ENCODE measurements at places on chromosomes 13 and 19. TPM values are rescaled to one million over a fixed set of nuclear protein-coding genes. Genes with fewer than 3 reads are reported as not detected.

GRCh38 chr13:29429286-29429900 lies 166.1 kb downstream of the SLC7A1 start:
- DNase-seq: no peak

DNA sequence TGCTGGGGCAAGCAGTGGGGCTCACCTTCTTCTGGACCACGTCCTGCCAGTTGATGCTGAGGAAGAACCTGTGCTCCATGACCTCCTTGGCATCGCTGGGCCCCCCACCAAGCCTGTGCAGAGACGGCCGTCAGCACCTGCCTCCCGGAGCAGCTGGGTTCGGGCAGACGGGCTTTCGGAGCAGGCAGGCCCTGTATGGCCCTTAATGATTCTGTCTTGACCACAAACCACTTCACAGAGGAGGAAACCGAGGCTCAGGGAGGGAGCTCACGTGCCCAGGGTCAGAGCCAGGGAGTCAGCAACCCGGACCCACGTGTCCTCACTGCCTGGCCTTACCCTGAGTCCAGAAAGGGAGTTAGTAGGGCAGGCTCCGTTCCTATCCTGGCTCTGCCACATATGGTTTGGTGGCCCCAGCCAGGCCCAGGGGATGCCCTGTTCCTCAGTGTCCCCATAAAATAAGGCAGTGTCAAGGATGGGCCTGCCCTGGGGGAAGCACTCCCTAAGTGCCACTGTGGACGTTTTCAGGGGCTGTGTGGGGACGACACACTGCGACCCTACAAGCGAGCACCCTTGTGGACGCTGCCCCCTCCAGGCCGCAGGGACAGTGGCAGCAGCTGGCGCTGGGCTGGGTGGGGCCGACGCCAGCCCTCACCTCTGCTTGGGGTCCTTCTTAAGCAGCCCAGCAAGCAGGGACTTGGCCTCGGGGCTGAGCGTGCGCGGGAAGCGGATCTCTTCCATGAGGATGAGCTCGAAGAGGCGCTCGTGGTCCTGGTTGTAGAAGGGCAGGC lies 8.9 kb upstream of the CCNP start:
- DNase-seq: peak; percentile 92

GRCh38 chr13:42401376-42401775 lies 129.4 kb downstream of the AKAP11 start:
- no peak for DNase-seq

DNA sequence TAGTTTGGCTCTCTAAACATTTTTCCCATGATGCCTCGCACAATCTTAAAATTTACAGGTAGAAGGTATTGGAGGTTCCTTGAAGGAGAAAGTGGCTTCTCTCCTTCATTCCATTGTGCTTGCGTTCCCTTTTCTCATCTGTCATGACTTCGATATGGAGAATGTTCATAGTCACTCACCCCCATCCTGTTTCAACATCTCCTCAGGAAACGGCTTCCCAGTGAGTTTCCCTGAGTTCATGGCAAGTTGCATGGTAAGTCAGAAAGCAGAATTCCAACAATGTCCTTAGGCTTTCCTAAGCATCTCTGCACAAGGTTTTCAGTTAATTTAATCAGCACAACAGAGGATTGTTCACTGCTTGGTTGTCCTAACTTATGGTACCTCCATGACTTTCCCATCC lies 581.8 kb upstream of the SLITRK5 start:
- no peak for DNase-seq

Gene ZNF418
- 6.0 TPM for total RNA-seq

GRCh38 chr13:102598061-102598460 lies 1.3 kb downstream of the TPP2 start:
- peak; percentile 17 for DNase-seq

DNA sequence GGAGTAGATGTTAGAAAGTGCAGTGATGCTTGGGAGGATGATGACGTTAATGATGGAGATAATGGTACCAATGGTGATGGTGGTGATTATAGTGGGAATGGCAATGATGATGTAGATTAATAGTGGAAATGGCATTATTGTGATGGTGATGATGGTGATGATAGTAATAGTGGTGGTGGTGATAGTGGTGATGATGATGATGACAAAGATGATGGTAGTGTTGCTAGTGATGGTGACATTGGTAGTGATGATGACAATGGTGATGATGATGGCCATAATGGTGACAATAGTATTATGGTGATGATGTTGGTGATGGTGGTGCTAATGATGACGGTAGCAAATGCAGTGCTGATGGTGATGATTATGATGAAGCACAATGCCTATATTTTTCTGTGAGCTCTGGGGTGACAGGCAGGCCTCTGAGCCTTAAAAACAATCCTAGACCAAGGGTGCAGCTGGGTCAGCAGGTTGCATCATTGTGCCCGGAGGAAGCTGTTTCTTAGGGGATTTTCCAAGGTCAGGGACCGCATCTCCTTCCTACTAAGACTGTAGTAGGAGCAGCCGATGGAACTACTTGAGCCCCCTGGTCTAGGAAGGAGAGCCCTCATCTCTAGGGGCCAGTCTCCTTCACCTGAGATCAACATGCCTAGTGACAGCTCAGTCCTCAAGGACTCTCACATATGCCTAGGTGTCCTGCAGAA lies 7.8 kb downstream of the CEACAM18 start:
- DNase-seq: no peak

DNA sequence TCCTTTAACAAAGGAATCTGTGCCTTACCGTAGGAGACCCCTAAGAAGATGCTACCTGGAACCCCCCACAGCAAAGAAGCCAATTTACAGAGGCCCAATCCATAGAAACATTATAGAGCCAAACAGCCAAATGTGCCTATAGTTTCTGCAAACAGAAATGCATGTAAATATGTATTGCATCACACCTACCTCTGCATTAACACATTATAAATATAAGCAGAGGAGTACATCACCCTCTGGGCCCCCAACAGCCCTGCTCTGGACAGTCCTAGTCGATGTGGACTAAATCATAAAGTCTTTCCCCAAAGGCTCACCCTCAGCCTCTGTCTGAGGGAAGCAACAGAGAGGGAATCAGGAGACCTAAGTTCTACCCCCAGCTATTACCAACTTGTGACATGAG lies 25.7 kb downstream of the ZNF541 start:
- DNase-seq: no peak

Gene WDR87
- not detected for total RNA-seq

DNA sequence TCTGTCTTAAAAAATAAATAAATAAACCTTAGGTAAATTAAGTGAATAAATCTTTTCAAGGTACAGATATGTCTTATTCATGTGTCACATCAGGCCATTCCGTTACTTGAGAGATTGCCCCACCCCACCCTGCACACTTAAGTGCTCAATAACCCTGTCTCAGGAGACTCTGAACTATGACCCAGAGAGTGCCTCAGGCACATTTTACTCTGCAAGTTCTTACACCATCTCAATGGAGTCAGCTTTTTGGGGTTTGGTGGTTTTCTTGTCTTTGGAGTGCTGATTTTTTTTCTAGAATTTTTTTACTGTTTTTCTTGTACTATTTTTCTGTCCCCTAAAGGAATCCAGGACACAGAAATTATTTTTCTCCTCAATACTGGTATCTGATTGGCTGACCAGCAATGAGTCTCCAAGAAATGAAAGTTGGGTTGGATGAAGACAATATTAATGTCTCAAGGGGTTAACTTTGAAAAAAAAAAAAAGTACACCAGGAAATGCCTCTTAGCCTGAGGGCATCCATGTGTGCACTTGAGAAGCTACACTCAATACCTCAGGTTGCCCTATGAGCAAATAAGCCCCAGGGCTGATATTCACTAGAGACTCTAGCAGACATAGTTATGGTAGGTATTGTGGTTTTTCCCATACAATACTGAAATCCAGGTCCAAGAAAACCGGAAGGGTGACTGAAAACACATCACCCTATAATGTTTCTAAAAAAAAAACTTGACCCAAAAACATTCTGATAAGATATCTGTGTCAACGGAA lies 114.6 kb upstream of the ZNF91 start:
- no peak for DNase-seq

Gene ELSPBP1
- not detected for total RNA-seq

Gene ICAM5
- total RNA-seq: 3.7 TPM

Gene KLK14
- not detected for total RNA-seq

DNA sequence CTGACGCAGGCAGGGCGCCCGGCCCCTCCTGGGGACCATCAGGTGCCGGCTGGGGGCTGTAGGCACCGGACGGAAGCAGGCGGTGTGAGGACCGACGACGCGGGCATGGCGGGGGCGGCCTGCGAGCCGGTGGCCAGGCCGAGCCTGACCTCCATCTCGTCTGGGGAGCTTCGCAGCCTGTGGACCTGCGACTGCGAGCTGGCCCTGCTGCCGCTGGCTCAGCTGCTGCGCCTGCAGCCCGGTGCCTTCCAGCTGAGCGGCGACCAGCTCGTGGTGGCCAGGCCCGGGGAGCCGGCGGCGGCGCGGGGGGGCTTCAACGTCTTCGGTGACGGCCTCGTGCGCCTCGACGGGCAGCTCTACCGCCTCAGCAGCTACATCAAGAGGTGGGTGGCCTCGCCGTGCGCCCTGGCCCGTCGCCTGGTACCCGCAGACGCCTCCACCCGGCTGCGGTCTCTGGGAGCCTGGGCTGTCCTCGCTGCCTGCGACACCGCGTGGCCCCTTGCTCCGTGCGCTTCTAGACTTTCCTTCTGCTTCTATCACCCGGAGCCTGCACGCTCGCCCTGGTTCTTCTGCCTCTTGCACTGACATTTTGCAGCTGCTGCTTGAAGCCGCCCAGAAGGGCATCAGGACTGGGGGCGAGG lies 460 bp downstream of the MEDAG start:
- DNase-seq: peak; percentile 77

- no peak for DNase-seq
Measured at GRCh38 chr13:91184244-91184926, 163.1 kb upstream of the MIR17HG start.

DNA sequence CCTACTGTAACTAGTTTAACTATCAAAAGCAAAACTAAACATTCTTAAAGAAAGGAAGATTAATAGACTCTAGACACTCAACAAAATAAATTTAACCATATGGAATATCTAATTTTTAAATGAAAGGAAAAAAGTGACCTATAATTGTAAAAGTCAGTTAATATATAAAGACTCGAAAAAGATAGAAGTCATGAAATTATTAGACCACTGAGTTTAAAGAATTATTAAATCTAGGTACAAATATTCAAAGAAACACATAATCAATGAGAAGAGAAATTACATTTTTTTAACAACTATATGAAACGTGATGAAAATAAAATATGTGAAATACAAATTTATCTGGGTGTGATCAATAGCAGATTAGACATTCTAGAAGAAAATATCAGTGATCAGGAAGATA lies 706.8 kb upstream of the PCDH20 start:
- no peak for DNase-seq

GRCh38 chr19:31461814-31462539 lies 112.7 kb upstream of the TSHZ3 start:
- peak; percentile 18 for DNase-seq

Gene ATP8A2
- 0.38 TPM for total RNA-seq

- no peak for DNase-seq
Measured at GRCh38 chr13:42569576-42570344, 4.2 kb upstream of the TNFSF11 start.

GRCh38 chr13:51419001-51419636 lies 33.7 kb downstream of the INTS6 start:
- DNase-seq: no peak

Gene CEACAM19
- total RNA-seq: 0.17 TPM

DNA sequence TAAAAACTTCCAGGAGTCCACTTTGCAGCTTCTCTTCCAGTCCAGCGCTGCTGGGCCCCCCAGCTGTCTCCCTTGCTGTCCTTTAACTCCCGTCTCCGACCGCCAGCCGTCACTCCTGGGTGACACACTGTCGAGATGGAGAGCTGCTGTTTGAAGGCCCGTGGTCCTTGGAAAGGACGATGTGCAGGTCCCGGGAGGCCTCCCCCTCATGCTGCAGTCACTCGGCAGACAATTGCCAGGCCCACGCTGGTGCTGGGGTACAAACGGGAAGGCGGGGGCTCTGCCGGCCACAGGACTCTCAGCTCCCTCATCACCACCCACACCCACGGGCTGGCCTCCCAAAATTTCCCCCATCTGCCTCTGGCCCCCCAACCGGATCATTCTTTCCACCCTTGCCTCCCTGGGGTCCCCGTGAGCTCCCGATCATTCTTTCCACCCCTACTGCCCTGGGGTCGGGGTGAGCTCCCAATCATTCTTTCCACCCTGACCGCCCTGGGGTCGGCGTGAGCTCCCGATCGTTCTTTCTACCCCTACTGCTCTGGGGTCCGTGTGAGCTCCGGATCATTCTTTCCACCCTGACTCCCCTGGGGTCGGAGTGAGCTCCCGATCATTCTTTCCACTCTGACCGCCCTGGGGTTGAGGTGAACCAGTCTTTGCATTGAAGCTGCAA lies 16.0 kb upstream of the ZNF554 start:
- peak; percentile 54 for DNase-seq

DNA sequence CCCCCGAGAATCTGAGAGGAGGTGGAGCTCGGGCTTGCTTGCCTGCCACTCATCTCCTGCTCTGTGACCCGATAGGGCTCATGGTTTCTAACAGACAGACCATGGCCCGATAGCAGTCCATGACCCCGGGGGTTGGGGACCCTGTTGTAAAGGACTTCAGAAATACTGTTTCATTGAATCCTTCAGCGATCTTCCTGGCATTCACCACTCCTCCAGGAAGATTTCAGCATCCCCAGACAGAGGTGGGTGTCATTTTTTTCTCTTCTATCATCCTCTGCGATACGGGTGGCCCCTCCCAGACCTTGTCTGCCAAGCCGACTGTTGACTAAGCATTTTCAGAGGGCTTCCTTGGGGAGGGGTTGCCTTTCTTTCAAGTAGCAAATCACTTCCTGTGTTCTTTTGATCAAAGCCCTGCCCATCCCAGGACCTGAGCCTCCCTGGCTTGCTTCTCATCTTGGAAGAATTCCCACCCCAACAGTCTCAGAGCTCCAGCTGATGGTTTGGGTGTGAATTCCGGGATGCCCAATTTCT lies 1.7 kb downstream of the MYO1F start:
- peak; percentile 67 for DNase-seq

DNA sequence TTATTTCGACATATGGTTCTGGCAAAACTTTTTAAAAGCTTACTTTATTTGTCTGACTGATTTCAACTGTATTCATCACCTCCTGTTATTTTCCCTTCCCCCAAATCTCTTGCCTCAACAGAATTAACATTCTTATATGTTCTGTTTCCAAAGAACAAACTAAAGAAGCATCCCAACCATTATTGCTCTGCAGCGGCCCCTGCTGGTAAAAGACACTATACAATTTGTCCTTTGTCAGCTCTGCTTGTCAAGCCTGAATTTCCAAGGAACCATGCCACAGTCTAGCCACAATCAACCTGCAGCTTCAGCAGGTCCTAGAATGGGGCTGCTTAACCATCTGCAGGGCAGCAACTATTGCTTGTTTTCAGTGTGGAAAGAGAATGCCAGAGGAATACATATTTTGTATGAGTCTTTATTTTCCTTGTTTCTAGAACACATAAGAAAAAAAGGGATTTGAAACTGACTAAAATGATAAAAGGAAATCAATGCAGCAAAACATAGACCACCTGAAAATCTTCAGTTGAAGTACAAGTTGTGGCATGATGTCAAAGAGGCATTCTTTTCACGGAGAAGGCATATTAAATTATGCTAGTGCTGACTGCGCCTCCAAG lies 845.3 kb downstream of the DIAPH3 start:
- DNase-seq: peak; percentile 54
